ENCODE measurements at places on chromosomes 6 and 20. TPM values are rescaled to one million over a fixed set of nuclear protein-coding genes. Genes with fewer than 3 reads are reported as not detected.

PNPLA1 gene
- total RNA-seq: not detected

- peaks cover 21% of the 10 kb centered on the region for H3K4me1 ChIP-seq
- DNase-seq: peak; percentile 84
- no peaks in the 10 kb centered on the region for H3K36me3 ChIP-seq
- H3K27me3 ChIP-seq: no peaks in the 10 kb centered on the region
- H3K27ac ChIP-seq: no peak overlapping the region
- H3K4me3 ChIP-seq: no peak overlapping the region
These were observed 58.6 kb downstream of the PPP1R3G start for GRCh38 chr6:5143634-5144311.

- no peak overlapping the region for H3K27ac ChIP-seq
- H3K4me3 ChIP-seq: no peak overlapping the region
- no peak for DNase-seq
These were observed 26.3 kb upstream of the LAMP5 start for GRCh38 chr20:9488063-9488462.

DNA sequence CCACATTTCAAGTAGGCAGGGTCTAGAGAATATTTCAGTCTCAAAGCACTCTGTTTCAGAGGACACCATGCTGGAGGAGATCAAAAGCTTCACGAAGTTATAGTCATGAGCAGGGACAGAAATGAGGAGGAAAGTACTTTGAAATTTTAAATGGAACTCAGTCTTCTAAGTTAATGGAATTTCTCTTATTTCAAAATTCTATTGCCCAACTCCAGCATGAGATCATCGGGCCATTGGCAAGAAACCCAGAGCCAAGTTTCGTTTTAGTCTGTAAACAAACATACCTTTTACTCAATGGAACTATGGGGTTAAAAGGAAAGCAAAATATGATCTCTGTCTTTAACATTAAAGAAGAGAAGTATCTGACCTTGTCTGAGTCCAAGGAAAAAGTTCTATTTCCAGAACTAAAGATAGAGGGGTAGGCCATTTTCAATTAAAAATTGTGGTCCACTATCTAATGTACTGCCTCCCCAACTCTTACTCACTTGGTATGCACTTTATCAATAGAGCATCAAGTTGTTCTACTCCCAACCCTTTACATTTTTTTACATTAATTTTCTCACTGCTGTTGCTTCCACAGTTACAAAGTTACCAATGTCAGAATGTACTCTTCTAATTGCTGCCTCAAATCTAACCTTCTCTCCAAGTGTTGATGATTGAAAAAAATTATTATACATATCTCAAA lies 235.3 kb upstream of the NRSN1 start:
- no peak overlapping the region for H3K27ac ChIP-seq
- H3K4me1 ChIP-seq: no peaks in the 10 kb centered on the region
- H3K36me3 ChIP-seq: no peaks in the 10 kb centered on the region
- no peak overlapping the region for H3K4me3 ChIP-seq
- DNase-seq: no peak

DNA sequence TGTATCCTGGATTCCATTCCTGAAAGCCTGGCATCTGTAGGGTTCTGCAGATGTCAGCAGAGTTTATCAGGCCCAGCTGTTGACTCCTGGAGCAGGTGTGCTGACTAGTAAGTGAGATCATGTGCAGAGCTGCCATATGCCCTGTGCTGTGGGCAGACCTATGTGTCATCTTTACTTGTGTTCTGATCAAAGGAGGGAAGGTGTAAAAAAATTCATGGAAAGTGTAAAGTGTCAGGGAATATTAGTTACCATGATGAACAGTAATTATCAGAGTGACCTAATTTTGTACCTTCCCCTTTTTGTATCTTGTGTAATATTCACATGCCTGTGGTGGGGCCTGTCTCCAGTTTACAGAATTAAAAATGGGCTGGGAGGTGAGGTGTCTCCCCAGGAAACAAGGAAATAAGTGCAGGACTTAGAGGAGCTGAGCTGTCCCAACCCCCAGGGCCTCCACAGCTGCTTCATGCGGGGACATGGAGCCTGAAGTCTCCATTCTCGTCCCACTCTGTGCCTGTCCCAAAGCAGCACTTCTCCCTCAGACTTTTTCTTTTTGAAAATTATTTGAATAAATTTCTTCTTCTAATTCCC lies 148.2 kb upstream of the GGTLC1 start:
- no peak for DNase-seq
- H3K27me3 ChIP-seq: peaks cover 18% of the 10 kb centered on the region
- no peak overlapping the region for H3K27ac ChIP-seq
- H3K4me1 ChIP-seq: peaks cover 10% of the 10 kb centered on the region
- H3K36me3 ChIP-seq: no peaks in the 10 kb centered on the region
